ENCODE measurements at places on chromosomes 7 and 10.

DNA sequence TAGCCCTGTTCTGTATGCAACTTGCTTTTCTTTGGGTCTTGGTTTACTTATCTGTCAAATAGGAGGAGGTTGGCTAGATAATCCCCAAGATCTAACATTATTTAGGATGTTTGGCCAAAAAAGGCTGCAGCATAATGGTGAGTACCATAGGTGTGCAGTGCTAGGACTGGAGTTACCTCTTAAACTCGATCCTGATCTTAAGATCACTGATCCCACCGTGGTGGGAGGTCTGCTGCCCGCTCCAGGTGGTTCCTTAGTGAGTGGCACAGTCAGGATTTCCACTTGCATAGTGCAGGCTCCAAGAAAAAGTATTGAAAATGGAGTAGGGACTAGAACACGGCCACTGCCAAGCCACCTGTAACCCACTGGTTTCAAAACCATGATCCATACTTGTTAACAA, 66.9 kb downstream of the KLHDC10 start:
- no peak overlapping the region for H3K27ac ChIP-seq
- H3K27me3 ChIP-seq: no peaks in the 10 kb centered on the region
- DNase-seq: no peak
- peaks cover 6% of the 10 kb centered on the region for H3K4me1 ChIP-seq
- no peak overlapping the region for H3K4me3 ChIP-seq

GRCh38 chr10:131651674-131652437, 249.0 kb upstream of the PPP2R2D start:
- H3K27ac ChIP-seq: no peak overlapping the region
- H3K36me3 ChIP-seq: no peaks in the 10 kb centered on the region
- H3K4me1 ChIP-seq: no peaks in the 10 kb centered on the region
- no peak overlapping the region for H3K4me3 ChIP-seq

DNA sequence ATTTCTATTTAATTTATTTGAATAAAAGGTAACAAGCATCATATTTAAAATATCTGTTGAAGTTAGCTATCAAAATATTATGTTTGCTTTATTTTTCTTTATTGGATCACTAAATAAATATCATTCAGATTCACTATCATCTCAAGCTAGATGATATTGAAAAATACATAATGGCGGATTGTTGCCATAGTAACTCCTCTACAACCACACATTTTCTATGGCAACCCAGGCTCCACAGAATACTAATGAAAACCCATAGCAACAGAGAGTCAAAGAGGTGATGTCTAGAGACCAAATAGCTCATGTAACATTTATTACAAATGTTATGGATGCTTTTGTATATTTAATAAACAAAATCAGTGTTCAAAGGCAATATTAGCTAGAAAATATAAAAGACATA, 148.9 kb upstream of the CDK1 start:
- no peaks in the 10 kb centered on the region for H3K4me1 ChIP-seq
- DNase-seq: no peak
- no peaks in the 10 kb centered on the region for H3K27me3 ChIP-seq
- no peak overlapping the region for H3K4me3 ChIP-seq

DNA sequence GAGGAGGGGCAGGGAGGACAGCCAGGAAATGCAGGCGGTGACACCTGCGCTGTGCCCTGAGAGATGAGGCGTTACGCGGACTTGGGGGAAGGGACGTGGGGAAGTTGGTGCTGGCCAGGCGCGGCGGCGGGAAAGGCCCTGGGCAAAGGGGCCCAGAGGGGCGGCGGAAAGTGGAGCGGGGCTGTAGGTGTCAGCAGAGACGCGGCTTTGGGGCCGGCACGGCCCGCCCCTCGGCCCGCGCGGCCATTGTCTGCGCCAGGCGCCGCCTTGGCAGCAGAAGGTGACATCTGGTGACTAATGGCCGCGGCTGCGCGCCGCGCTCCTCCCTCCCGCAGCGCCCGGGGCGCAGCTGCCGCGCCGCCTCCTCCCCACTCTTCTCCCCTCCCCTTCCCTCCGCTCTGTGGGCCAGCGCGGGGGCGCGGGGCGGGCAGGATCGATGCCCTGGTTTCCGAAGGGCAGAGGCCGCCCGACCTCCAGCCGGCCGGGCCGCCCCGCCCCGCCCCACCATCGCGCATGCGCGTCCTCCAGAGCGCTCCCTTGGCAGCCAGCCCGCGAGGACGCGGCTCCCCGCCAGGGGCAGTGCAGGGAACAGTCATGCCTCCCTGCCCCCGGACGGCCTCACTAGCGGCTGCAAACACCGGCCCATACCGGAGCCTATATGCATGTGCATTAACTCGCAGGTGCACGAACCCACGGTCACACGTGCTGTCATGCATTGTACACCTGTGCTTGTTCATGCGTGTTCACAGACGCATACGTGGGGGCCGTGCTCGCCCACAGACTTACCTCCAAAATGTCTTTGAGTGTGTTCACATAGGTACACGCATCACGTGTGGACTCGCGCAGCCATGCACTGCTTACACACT, 269.6 kb downstream of the RPS24 start:
- peak; percentile 89 for DNase-seq
- H3K27me3 ChIP-seq: no peaks in the 10 kb centered on the region
- H3K4me1 ChIP-seq: peaks cover 3% of the 10 kb centered on the region
- peak overlapping the region; percentile 86 for H3K27ac ChIP-seq
- no peaks in the 10 kb centered on the region for H3K36me3 ChIP-seq

DNA sequence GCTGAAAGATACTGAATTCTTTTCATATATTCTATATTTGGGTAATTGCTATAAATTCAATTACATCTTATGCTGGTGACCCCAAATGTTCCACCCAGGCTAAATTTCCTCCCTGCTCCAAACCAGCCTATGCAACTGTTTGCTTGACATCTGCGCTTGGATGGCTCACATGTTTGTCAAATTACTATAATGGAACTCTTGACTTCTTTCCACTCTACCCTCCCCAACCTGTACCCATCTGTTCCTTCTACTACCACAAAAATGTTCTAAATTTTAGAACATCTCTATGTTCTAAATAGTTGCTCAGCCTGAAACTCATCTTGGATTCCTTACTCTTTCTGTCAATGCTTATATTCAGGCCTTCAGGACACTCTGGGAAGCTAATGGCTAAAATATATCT, 249.9 kb upstream of the SMIM30 start:
- no peak overlapping the region for H3K4me3 ChIP-seq
- no peak overlapping the region for H3K27ac ChIP-seq
- H3K4me1 ChIP-seq: no peaks in the 10 kb centered on the region
- H3K36me3 ChIP-seq: no peaks in the 10 kb centered on the region
- no peaks in the 10 kb centered on the region for H3K27me3 ChIP-seq

DNA sequence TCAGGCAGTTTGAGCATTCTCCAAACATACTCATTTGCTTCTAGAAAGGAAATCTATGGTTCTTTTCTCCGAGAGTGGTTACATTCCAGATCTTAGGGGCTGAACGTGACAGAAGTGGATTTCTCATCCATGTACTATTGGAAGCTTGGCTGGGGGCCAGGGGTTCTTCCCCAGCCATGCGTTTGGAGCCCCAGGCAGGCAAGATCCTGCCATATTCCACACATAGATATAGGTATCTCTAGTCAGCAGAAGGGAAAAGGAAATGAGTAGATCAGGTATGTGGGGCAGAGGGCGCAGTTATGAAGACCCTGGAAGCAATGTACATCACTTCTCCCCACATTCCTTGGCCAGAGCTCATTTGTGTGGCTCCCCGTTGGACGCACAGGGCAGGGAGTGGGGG, 299.8 kb downstream of the CCDC3 start:
- H3K4me3 ChIP-seq: no peak overlapping the region
- no peaks in the 10 kb centered on the region for H3K27me3 ChIP-seq
- H3K27ac ChIP-seq: no peak overlapping the region
- H3K4me1 ChIP-seq: peaks cover 24% of the 10 kb centered on the region
- no peak for DNase-seq

DNA sequence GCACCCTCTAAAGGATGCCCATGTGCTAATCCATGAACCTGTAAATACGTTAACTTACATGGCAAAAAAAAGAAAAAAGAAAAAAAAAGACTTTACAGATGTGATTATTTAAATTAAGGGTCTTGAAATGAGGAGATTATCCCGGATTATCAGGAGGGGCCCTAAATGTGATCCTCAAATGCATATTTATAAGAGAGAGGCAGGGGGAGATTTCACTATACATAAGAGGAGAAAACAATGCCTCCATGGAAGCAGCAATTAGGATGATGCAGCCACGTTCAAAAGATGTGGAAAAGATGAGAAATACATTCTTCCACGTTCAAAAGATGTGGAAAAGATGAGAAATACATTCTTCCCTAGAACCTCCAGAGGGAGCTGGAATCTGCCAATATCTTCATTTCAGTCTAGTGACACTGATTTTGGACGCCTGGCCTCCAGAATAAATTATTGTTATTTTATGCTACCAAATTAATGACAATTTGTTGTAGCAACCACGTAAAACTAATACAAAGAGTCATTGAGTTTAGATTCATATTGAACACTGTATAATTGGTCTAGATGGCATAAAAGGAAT, 328.4 kb upstream of the GNAI1 start:
- no peak overlapping the region for H3K4me3 ChIP-seq
- no peak overlapping the region for H3K27ac ChIP-seq
- H3K36me3 ChIP-seq: no peaks in the 10 kb centered on the region
- DNase-seq: no peak
- no peaks in the 10 kb centered on the region for H3K27me3 ChIP-seq

- no peak overlapping the region for H3K4me3 ChIP-seq
- no peaks in the 10 kb centered on the region for H3K4me1 ChIP-seq
- H3K27ac ChIP-seq: no peak overlapping the region
Measured at GRCh38 chr7:24700521-24701260, 56.6 kb downstream of the GSDME start.

DNA sequence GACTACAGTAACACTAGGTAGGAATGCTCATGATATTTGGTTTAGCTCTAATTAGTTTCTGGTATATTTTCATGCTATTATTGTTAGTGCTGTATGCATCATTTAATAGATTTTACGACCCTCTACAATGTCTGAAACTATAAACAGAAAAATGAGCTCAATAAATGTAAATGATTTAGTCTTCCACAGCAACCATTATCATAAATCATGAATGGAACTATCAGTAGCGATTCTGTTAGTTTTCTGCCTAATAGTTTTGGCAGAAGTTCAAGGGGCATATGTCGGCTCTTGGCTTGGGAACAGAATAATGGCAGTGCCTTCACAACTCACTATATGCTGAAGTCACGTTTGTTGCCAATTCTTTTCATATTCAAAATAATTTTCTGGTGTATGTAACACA, 494.8 kb downstream of the PARD3 start:
- H3K36me3 ChIP-seq: no peaks in the 10 kb centered on the region
- H3K4me3 ChIP-seq: no peak overlapping the region
- H3K27me3 ChIP-seq: no peaks in the 10 kb centered on the region
- no peak for DNase-seq
- H3K27ac ChIP-seq: no peak overlapping the region

DNA sequence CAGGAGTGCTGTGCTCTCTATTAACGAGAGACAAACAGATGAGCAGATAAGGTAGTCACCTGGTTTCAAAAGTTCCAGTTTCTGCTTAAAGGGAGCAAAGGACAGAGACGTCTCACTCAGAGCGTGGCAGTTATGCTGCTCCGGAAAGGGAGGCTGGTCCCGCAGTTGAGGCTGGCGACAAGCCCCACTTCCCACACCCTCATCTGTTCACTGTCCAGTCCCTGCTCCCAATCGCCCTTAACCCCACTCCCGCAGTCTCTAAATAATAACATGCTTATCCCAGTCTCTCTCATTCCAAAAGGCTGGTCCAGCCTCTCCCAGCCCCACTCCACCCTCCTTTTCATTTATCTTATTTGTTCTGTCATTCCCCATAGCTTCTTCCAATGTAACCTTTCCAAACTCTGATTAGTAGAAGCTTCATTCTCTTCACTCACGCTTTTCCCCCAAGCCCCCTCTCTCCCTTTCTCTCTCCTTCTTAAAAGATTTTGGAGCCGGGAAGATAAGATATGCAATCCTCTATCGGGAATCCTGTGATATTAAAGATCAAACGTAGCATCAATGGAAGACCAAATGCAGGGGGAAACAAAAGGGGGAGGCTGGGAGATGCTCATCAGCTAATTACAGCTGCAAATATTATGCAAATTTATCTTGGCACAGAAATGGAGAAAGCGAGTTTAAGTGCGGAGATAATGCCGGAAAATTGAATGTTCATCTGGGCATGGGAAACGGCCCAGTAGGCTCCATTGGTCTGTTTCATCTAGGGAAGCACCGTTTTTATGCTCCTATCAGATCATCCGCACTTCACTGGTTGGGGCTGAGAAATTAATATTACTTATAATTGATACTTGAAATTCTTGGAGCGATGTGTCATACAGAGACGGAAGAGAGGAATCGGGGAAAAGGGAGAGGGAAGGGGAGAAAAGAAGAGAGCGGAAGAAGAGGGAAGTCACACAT, 16.3 kb upstream of the GATA3 start:
- no peak for DNase-seq
- no peak overlapping the region for H3K4me3 ChIP-seq
- H3K27ac ChIP-seq: no peak overlapping the region
- H3K36me3 ChIP-seq: no peaks in the 10 kb centered on the region

- no peak overlapping the region for H3K4me3 ChIP-seq
- DNase-seq: no peak
- H3K36me3 ChIP-seq: no peaks in the 10 kb centered on the region
- no peak overlapping the region for H3K27ac ChIP-seq
Measured at GRCh38 chr7:4159761-4160554, 522.1 kb upstream of the FOXK1 start.

GRCh38 chr10:88735661-88736060, 24.2 kb upstream of the LIPN start:
- DNase-seq: no peak
- H3K4me3 ChIP-seq: no peak overlapping the region
- no peaks in the 10 kb centered on the region for H3K27me3 ChIP-seq
- no peak overlapping the region for H3K27ac ChIP-seq

DNA sequence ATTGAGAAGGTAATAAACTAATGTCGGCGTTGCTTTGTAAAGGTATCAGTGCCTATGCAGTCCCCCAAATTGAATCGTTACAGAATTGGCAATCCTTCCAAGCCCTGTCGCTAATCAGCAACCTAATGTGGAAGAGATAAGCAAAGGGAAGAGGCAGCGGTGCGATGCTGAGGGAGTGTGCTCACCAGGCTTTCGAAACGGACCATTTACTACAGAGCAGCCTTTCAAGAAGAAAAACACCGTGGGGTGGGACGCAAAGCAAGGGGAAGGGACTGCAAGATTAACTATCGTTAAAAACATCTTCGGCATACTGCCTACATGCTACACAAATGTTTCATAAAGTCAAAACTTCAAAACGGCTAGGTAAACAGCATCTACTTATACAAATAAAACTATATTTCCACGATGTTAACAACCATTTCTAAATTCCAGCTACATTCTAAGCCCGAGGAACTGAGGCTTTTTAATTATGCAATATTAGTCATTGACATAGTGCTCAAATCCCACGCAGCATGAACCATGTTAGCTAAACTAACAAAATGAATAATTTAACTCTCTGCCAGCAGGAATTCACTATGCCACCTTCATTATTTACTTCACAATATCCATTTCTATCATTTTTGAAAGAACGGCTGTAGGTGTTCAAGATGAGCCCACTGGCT, 85.2 kb downstream of the CHCHD3 start:
- H3K4me1 ChIP-seq: no peaks in the 10 kb centered on the region
- DNase-seq: no peak
- no peaks in the 10 kb centered on the region for H3K27me3 ChIP-seq
- no peak overlapping the region for H3K4me3 ChIP-seq

Measured in tibial nerve (tissue), 4 donors.